Stimulated activated memory B cell treated with anti-CD40 and anti-IgM and Interleukin-4, amounts not matched to agents 10 μg/mL and 1 μg/mL and 100 μg/mL, for 72 hours (primary cell): ENCODE measurements at places on chromosomes 1 and 21.

DNA sequence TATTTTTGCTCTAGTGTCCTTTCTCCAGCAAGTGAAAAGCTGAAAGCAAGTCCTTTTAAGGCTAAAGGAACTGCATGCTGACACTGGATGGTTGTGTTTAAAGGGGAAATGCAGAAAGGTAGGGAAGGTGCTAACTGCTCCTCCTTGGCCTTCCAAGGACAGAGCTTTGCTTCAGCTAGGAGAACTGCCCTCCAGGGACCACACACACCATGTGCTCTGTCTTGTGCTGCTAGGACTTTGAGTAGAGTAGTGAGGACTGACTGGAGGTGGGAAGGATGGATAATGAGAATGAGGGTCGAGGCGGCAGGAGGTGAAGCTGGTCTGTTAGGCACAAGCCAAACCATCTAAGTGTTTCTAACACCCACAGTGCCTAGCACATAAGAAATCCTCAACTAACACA lies 77.9 kb downstream of the WDR3 start:
- no peak for ATAC-seq

GRCh38 chr1:68908316-68908715 lies 411.4 kb upstream of the DEPDC1 start:
- ATAC-seq = no peak

DNA sequence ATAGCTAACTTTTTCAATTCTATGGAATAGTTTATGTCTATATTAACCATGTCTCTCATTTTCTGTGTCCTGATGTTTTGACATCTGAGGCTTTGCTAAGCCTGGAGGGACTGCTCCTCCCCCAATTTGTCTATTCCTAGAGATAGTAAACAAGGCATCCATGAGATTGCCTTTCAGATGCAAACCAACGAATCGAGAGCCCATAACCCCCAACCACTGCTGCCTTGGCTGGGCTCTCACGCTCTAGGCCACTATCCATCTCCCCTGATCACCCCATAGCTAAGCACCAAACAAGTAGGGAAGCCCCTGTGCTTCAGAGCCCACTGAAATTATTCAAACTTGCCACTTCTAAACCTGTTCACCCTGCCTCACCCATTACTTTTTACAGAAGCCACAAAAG lies 437.7 kb downstream of the SETD4 start:
- ATAC-seq = no peak

DNA sequence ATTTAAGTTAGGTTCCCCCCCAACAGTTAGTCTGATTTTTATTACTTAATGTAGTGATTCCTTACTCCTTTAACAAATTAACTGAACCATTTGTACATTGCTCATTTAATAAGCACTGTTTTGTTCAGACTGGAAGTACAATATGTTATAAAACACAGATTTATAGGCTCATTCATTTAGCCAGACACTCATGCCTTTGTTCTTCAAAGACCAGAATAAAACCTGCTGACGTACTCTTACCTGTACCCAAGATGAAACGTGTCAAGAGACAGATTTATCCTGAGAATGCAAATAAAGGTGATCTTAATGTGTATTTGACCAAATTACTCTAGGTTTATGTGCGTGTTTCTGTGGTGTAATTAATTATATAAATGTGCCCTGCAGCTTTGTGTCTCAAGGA lies 92.8 kb downstream of the INTS7 start:
- no peak for ATAC-seq

DNA sequence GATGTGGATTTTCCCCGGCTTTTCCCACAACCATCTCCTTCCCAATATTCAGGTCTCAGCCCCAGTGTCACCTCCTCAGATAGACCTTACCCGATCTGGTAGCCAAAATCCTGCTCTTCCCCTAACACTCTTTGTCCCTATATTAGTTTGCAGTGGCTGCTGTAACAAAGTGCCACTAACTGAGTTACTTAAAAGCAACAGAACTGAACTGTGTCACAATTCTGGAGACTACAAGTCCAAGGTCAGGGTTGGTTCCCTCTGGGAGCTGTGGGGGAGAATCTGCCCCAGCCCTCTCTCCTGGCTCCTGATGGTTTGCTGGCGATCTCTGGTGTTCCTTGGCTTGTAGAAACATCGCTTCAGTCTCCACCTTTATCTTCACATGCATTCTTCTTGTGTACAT lies 64.0 kb downstream of the NENF start:
- no peak for ATAC-seq

DNA sequence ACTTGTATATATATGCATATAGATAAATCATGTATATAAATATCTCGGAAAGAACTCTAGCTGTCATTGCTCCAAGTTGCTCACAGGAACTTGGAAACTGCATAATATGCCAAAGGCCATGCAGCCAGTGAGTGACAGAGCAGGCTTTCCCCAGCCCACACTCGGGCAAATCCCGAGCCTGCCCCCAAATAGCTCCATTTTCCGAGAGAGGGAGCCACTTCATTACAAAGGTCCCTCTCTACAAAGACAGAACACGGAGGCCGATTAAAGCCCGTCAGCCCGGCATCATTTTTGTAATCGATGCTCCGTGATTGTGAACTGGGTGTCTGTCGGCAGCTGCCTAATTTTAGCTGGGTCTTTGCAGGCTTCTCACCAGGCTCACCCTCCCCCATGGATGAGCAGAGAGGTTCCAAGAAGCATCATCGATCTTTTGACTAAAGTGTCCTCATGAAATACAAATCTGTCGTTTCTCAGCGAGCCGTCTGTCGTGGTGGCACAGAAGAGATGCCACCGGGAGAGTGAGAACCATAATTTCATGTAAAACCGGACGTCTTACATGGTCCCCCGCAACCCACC lies 663.9 kb downstream of the PTPRU start:
- no peak for ATAC-seq

DNA sequence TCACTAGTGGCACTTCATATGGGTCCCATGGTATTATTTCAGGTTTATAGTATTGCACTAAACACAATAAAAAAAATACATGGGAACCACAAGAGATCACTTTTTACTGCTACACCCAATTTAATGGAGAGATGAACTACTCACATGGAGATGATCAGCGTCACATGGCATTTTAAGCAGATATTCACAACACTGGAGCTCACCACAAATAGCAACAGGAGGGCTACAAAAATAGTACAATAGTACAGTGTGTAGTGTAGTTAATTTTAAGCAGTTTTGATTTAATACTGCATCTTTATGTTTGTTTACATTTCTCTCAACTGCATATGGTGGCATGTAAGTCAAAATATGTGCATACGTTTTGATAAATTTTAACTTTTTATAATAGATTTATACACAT lies 31.0 kb downstream of the SNX7 start:
- ATAC-seq = no peak

DNA sequence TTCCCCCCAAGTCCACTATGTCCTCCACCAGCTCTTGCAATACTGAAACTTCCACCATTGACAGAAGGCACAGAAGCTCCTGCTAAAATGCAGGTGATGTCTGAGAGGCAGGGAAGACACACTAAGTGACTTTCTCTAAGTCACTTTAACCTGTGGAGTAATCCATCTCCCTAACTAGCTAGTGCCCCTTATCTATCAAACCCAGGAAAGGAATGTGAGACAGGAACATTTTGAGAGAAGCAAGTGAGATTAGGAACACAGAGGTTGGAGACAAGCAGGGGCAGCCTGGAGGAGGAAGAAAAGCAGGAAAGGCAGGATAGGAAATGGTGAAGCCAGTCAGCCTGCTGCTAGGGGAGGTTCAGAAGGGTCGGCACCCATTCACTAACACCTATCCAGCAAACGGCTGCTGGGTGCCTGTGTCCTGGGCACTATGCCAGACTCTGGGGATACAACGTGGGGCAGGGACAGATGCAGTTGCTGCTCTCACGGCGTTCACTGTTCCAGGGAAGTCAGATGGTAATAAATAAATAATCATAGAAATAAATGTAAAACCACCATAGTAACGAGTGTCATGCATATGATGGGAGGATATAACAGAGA lies 7.0 kb downstream of the GPA33 start:
- ATAC-seq = no peak

- ATAC-seq = no peak
Observed at GRCh38 chr1:19973616-19974015, 5.8 kb downstream of the PLA2G2A start.

GRCh38 chr1:153072806-153073726 lies 1.7 kb upstream of the SPRR2B start:
- ATAC-seq = no peak

DNA sequence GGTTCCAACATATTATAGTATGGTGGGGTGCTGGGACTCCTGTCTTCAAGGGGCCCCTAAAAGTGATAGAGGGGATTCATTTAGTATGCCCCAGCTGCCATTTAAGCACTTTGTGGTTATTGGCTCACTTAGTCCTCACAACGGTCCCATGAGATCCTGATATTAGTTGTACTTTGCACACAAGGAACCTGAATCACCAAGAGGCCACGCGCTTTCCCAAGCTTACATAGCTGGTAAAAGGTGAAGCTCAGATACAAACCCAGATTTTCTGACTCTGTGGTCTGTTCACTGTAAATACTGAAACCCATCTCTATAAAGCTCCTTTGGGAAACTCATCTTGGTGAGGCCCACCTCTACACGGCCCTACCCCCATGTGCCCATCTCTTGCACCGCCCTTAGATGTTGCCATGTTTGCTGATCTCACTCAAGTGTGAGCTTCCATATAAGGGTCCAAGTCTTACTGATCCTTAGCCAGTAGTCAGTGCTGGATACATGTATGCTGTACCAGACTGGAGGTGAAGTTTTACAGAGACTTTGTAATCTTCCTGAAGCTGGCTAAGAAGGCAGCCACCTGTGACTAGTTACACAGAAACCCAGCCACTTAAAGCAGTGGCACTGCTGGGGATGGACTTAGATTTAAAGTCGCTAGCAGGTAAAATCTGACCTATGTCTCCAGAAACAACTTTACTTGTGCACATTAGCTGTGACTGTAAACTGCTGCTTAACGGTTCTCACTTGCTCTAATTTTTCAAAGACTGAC lies 124.4 kb upstream of the HOOK1 start:
- ATAC-seq = peak; percentile 34
